ENCODE measurements at places on chromosomes 3 and 15.

GRCh38 chr3:43061101-43061895, 44.6 kb downstream of the POMGNT2 start:
- no peak for DNase-seq

DNA sequence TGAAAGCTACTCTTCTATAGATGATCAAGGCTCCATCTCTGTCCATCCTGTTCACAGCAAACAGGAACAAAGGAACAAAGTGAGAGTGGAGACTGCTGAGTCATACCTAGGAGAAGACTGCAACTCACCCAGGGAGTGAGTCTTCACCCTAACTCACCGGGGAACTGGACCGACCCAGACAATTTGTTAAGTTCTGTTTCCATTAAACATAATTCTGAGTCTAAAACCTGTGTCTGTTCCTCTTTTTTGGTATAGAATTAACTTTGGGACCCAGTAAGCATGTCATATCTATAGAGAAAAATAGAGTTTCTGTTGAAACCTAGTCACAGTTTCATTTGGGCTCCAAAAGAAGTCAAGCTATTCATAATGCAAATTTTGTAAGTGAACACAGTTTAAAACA, 21.6 kb downstream of the CCDC80 start:
- DNase-seq, result no peak

DNA sequence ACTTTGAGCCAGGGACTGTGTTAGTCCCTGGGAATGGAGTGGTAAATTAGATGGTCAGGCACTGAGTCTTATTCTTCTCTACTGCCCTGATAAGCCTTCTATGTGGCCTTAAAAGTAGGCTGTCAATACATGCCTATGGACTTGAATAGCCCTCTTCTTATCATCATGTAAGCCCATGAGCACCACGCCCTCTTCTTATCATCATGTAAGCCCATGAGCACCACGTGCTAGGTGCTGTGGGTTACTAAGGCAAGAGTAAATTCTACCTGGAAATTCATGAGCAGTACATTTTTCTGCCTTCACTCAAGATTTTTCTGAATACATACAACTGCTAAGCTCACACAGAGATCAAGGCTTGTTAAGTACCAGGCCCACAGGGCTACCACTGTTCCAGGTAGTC, 68.5 kb downstream of the DHX30 start:
- no peak for DNase-seq

DNA sequence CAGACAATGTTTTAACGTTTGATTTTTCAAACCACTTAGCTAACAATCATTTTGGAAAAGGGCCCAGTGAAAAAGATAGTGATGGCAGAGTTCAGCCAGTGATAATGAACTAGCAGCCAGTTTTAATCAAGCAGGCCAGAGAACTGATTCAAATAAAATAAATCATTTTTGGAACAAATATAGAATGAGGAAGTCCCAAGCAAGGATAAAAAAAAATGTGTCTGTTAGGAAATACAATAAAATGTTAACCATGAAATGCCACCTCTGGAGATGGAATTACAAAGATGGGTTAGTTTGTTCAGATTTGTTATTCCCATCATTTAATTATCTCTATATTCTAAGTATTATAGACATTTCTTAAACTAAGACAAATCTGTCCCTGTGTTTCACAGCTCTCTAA, 1.1 kb downstream of the HERC1 start:
- no peak for DNase-seq

DNA sequence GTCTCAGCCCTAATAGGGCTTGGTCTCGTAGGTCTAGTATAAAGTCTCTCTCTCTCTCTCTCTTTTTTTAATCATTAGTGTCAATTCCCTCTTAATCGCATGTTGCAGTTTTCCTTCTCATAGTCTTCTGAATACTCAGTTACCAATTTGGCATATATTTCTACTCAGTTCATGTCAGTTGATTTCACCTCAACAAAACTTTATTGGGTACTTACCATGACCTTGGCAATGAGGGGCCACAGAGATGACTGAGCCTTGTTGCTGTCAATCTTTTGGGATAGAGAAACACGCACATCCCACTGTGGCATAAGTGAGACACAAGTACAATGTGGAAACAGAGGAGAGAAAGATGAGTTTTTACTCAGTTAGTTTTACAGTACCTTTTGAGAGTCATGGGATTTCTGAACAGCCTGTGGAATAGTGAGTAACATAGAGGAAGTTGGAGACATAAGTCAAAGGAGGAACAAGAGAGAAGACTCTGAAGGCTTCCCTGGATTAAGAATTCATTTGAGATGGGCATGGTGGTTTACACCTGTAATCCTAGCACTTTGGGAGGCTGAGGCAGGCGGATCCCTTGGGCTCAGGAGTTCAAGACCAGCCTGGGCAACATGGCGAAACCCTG, 150.2 kb upstream of the CBLB start:
- DNase-seq, result no peak

- DNase-seq, result no peak
These were observed 13.0 kb downstream of the ZBED2 start for GRCh38 chr3:111582120-111582474.

DNA sequence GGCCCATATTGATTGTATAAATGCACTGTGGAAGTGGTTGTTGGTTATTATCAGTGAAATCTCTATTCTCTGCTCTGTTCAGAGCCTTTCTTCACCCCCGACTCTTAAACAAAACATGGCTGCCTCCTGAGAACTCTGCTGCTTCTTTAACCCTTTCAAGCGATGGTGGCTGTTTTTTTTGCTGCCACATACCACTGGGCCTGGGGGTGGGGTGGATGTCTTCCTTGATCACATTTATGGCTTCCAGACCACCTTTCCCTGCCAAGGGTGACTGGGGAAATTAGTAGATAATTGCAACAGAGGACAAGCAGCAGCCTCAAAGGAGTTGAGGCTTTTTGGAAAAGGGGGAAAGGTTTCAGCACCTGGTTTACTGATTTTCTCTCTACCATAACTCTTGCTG, 32.8 kb downstream of the YEATS2 start:
- no peak for DNase-seq

DNA sequence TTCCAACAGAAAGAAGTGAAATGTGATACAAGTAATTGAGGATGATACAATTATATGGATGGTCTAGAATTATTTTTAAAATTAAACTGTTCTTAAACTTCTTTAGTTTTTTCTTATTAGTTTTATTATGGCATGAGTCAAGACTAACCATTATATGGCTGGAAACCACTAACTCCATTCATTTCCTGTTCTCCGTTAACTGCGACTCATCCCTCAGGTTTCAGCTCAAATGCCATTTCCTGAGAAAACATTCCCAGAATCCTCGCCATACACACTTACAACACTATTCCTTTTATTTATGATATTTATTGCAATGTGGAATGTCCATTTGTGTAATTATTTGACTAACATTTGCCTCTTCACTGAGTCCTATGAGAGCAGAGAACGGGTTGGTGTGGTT, 394.1 kb downstream of the SOX2 start:
- DNase-seq, result no peak

GRCh38 chr3:30658328-30659052, 52.1 kb downstream of the TGFBR2 start:
- DNase-seq, result no peak

GRCh38 chr3:184149123-184149522, 6.1 kb upstream of the DVL3 start:
- DNase-seq, result no peak

- no peak for DNase-seq
These were observed 3.0 kb upstream of the TKT start for GRCh38 chr3:53258600-53259426.

DNA sequence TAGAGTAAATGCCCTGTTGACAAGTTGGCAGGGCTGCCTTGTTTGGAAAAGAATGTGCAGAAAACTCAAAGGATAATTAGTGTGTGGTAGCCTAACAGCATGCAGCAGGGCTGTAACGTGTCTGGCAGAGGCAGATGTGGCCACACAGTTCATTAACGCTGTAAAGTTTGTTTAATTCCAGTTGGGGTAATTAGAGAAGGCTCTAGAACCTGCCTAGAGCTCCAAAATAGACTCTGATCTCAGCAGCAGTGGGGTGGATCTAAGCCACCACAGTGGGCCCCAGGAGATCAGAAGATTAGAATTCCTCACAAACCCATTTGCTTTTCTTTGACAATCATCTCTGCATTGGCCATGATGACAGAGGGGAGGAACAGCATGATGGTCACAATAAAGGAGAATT, 65.1 kb upstream of the LEKR1 start:
- DNase-seq, result peak; percentile 85

DNA sequence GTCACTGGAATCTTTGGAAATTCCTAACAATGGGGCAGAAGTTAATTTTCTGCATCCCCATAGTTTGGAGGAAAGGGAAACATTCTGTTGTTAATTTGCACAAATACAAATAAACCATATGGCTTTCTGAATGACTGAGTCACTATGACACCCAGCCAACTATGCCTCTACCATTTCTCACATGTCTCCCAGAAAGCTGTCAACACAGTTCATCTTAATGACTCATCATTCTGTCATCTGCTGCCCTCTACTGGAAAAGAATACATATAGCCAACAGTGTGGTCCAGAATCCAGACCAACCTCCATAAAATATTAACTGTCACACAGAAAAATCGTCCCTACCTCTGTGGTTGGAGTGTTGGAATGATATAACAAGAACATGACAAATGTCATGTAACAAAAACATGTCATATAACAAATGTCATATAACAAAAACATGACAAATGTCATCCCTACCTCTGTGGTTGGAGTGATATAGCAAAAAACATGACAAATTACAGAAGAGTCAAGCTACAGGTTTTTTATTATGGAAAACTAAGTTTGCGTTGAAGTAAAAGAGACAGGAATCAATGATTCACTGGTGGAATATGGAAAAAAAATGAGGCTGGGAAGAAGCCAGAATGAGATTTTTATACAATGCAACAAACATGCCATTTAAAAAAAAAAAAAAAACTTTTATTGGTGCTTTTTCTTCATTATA, 47.7 kb upstream of the GYG1 start:
- peak; percentile 82 for DNase-seq

DNA sequence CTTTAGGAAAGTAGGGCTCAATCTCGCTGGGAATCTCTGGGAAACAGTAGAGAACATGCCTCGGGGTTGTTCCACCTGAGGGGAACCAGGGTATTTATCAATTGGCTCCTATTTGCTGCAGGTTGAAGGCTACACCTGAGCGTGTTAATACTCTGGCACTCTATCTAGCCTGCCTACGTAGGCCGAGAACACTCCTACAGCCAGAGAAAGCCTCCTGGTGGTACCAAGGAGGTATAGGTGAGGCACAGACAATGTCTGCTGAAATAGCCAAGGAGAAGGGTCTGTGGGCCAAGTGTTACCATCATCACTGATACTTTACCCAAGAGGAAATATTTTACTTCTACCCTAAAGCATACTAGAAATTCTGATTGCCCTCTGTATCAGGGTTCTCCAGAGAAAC, 341.0 kb upstream of the UBE2E2 start:
- no peak for DNase-seq

DNA sequence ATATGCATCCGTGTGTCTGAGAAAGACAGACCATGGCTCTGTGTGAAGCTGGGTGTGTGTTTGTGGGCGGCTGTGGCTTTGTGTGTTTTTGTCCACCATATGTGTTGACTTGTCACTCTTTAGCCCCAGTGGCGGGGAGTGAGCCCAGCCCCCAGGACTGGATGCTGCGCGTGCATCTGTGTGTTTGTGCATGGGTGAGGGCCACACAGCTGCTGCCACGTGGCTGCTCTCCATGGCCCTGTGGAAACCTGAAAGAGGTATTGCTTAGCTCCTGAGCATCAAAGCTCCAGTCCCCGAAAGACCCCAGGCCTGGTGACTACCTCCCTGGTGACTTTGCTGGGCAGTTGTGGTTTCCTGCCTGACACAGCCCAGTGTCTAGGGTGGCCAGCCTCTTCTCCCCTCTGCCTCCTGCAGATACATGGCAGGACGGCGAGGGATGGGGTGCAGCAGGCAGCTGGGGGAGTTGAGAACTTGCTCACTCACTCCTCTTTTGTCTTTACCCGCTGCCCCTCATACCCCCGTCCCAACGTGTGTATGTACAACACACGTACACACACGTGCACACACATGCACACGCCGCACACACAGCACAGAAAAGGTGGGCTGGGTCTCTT, 6.5 kb downstream of the EPHB3 start:
- DNase-seq, result no peak

GRCh38 chr3:179967622-179968021, 69.1 kb downstream of the PEX5L start:
- no peak for DNase-seq

- no peak for DNase-seq
These were observed 74.6 kb downstream of the IQSEC1 start for GRCh38 chr3:12998648-12999047.

GRCh38 chr3:170480111-170480510, 61.4 kb downstream of the CLDN11 start:
- no peak for DNase-seq

GRCh38 chr15:69533522-69533921, 80.9 kb downstream of the RPLP1 start:
- no peak for DNase-seq

GRCh38 chr15:36265422-36265821, 314.0 kb upstream of the CDIN1 start:
- DNase-seq, result no peak

- DNase-seq, result no peak
These were observed 43.0 kb upstream of the KY start for GRCh38 chr3:134693804-134694203.

- no peak for DNase-seq
These were observed 251.9 kb downstream of the NAALADL2 start for GRCh38 chr3:175111036-175111435.

DNA sequence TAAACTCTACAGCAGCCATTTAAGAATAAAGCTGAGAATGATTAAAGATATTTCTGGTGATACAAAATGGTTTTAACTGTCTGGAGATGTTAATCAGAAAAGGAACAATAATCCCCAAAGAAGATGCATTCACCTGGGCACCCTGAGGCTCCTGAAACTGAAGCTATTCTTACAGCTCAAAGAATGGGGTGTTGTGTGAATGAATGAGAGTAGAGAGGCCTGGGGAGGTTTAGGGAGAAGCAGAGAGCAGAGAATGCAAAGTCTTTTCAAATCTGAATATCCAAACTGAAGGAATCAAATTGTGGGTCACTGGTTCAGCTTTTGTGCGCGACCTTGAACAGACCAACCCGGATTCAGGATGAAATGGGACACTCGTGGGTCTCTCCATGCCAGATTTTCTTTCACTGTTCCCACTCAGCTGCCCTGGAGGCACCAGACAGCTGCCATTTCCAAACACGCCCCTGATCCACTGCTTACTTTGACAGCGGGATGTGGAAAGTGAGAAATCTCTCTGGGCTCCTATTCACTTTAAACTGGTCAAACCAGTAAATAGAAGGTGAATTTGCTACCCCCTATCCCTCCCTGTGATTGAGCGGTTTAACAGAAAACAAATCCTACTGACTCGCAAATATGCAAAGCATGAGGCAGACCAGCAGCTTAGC, 485.5 kb upstream of the THBS1 start:
- DNase-seq, result no peak

- DNase-seq, result no peak
These were observed 41.3 kb downstream of the GOLIM4 start for GRCh38 chr3:168054447-168054846.

DNA sequence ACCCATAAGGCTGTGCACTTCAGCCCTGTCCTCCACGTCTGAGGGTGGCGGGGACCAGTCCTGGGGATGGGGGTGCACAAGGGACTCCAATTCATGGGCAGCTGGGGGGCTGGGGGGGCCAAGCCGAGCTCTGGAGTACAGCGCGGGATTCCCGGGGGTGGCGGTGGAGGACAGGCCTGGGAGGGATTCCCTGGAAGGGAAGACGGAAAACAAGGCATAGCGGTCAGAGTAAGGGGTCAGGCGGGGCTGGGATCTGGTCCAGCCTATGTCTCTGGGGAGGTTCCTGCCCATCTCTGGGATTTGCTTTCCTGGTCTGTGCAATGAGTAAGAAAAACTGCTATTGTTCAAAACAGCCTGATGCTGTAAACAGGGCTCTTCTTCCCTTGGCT, 8.1 kb upstream of the IGDCC3 start:
- no peak for DNase-seq

- DNase-seq, result no peak
These were observed 30.6 kb upstream of the OR5H6 start for GRCh38 chr3:98233468-98233867.
